GM19239 (cell line): ENCODE measurements at places on chromosomes 5 and 9.

- DNase-seq = no peak
Observed at GRCh38 chr5:143606043-143606752, 202.7 kb upstream of the NR3C1 start.

DNA sequence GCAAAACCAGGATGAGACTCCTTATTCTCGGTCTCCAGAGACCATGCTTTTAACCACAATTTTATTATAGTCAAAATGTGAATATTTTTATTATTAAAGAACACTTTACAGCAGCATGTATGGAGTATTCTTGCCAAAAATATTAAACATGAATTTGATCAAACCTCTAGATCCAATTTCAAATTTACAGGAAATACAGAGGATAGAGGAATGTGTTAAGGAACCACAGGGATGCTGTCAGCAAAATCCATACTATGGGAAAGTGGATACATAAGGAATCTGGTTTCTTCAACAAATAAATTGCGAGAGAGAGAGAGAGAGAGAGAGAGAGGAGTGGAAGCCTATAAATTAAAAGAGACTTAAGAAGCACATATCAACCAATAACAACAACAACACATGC, 348.2 kb upstream of the NUDT12 start:
- DNase-seq = no peak

DNA sequence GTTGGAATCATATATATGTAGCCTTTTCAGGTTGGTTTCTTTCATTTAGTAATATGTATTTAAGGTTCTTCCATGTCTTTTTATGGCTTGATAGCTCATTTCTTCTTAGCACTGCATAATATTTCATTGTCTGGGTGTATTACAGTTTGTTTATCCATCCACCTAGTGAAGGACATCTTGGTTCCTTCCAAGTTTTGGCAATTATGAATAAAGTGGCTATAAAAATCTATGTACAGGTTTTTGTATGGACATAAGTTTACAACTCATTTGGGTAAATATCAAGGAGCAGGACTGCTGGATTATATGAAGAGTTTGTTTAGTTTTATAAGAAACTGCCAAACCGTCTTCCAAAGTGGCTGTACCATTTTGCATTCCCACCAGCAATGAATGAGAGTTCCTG, 11.7 kb downstream of the PPP6C start:
- no peak for DNase-seq

- no peak for DNase-seq
Observed at GRCh38 chr5:72779520-72779919, 36.9 kb upstream of the TNPO1 start.

DNA sequence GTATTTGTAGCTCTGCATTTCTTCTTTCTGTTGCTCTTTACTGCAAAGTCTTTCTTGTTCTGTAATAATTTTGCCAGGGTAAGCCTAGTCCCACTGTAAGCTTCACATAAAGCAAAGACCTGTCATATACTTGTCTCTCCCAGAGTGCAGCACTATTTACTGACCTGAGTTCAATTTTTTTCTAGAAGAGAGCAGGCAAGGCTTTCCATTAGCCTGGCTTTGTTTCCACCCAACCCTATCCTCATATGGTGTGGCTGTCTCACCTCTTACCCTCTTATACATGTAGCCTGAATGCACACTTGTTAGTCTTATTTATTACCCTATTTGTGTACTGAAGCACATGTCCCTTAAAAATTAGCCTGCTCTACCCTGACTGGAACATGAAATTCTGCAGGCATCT, 170.4 kb downstream of the EFNA5 start:
- DNase-seq = no peak
